ENCODE measurements at places on chromosomes 7 and 10.

GRCh38 chr10:77195101-77195500, 442.5 kb downstream of the KCNMA1 start:
- DNase-seq, result no peak

- DNase-seq, result no peak
Measured at GRCh38 chr7:134400859-134401258, 58.0 kb downstream of the AKR1B1 start.

DNA sequence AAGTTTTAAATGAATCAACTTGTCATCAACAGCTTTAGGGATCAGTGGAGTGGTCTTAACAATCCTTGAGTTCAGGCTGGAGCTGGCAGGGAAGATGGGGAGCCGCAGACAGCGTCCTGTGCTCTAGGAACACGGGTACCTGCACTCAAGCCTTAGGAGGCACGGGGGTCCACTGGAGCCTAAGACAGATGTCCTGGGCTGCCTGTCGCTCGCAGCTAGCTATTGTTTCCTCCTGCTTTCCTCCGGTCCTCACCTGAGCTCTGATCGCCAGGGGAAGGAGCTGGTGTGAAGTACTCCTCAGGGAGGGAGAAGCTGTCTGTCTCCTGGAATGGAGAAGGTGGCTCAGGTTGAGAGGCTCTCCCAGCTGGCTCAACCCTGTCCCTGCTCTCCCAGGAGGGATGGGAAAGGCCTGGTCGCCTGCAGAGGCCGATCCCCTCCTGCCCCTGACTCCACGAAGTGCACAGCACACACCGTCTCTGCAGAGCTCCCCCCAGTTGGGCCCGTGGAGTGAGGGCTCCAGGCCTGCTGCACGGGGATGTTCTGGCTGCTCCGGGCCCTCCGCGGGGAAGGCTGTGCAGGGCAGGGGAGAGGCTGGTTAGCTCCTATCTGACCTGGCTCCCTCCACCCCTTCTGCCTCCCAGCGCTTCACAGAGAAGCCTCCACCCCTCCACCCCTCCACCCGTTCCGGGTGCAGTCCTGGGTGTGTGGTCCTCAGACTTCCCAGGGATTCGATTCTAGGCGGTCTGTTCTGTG, 14.5 kb upstream of the PYROXD2 start:
- no peak for DNase-seq

DNA sequence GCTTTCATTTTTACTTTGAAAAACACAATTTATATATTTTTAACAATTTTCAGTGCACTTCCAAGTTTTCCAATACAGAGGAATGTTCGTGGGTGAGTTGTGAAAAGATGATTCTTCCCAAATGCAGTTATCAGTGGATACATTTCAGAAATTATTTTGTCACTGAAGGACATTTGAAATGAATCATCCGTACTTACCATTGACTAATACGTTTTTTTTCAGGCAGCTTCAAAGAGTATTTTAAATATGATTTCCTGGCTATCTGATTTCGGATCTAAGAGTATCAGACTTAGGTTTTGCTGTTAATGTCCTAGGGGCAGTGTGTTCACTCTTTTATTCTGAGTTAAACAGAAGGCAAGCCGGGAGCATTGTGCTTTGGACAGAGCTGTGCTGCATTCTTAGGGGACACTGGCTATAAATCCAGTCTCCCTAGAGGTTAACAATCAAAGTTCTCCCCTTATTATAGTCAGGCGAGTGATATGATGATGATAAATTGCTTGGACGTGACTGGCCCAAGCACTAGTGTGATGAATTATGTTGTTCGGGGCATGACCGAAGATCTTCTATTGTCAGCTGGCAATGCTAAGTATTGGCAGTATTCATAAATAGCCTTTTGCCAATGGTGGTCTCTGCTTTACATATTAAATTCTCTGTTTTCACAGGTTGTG, 4.5 kb downstream of the PTER start:
- DNase-seq, result no peak

GRCh38 chr10:34495938-34496337, 319.2 kb downstream of the PARD3 start:
- DNase-seq, result no peak

GRCh38 chr10:101451261-101451660, 97.3 kb downstream of the BTRC start:
- no peak for DNase-seq

GRCh38 chr7:6278749-6279310, 6.4 kb upstream of the CYTH3 start:
- DNase-seq, result no peak

DNA sequence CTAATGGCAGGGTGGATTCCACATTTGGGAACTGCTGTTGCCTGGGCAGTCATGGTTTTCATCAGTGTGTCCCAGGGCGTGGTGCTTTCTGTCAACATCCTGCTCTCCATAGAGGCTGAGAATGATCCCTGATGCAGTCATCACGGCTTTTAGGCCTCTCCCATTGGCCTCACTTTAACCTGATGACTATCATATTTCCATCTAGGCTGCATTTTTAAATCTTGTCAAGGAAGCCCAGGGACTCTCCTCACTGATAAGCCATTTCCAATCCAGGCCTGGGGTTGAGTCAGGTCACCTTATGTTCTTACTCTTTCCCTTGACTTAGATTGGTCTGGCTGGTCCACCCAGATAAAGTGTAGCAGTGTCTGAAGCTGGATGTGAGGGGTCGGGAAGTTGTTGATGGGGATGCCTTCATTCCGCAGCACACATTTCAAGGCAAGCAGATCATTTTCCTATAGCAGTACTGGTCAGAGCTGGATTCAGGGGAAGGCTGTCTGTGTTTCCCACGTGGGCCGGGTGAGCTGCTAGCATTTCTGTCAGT, 177.0 kb downstream of the AUTS2 start:
- no peak for DNase-seq

- no peak for DNase-seq
Measured at GRCh38 chr7:3956949-3957348, 655.9 kb downstream of the SDK1 start.

DNA sequence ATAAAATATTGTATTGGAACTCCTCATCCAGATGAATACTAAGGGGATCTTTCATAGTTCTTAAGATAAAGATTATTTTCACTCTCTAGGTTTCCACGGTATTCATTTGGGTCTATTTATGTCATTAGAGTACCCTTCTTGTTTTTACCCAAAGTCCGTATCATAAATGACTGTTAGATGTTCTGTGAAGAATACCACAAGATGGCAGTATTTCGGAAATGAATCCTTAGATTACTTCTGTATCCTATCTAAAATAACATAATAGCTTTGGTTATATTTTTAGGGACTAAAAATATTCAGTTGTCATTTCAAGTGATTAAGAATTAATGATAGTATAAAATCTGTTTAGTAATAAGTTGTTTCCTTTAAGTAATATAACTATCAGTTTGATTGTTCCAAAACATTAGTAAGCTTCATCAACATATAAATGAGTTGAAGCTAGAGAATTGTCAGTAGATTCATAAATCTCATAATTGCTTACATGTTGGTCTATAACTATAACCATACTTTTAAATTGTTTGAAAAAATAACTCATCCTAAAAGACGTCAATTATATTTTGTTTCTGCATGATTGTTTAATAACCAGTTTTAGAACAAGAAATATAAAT, 337.5 kb upstream of the KCND2 start:
- DNase-seq, result no peak

DNA sequence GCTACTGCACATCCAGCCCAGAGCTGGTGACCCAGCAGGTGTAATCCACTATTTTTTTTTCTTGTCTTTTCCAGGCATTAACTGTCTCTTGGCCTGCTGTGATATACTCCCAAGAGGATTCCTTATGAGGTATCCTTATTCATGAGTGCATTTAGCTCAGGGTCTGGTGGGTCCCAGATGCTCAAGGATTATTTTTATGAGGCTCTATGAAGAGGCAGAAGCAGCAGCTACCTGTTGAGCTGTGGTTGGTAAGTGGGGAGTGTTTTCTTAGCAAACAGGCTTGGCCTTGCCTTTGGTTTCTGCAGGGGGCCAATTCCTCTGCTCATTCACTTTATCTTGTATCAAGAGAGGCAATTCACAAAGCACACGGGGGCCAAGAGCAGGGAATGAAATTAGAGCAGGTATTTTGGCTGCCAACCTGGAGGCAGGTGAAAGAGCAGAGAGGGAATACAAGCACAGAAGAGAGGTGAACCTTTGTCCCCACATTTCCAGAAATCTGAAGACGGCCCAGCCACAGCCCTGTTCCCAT, 221.6 kb downstream of the TMEM178B start:
- DNase-seq, result no peak

- no peak for DNase-seq
Measured at GRCh38 chr7:142612237-142612881, 136.9 kb upstream of the PRSS1 start.

All from activated CD4-positive, alpha-beta T cell treated with anti-CD3 and anti-CD28 coated beads for 1 hour (primary cell).